AG09309 (cell line): ENCODE measurements at places on chromosomes 12 and 14.

DNA sequence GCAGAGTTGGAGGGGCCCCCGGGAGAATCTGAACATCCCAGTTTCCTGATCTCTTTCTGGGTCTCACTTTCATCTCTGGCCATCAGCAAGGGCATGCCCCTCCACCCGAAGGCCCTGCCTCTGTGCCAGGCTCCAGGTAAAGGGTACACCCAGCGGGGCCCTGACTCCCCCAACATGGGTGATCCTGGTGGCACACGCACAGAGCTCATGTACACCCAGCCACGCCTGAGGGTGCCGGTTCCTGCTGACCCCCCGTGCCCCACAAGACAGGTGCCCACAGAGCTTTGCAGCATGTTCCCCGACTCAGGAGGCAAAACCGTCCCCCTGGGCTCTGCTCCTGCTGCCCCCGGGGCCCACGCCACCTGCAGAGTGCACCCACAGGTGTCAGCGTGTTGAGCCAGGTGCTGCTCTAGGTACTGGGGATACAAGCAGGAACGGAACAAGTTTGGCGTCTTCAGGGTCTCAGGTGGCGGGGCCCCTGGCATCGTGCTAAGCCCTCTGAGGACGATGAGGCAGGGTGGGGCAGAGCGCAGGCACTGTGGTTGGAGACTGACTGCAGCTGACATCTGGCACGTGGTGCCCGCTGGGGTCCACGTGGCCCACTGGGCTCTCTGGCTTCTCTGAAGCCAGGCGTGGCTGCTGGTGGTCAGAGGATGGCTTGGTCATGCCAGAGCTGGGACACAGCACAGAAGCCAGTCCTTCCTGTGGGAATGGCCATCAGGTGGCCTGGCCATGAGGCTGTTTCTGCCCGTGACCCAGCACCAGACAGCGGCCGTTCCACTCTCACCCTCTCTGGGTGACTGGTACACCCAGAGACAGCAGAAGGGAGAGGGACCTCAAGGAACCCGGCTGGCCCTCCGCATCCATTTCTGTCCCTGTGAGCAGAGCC, 13.8 kb downstream of the BAG5 start:
- DNase-seq = no peak

GRCh38 chr12:14803830-14804160, 325 bp downstream of the C12orf60 start:
- DNase-seq = no peak

GRCh38 chr12:41950455-41950854, 194.2 kb downstream of the GXYLT1 start:
- DNase-seq = no peak

- no peak for DNase-seq
Measured at GRCh38 chr12:112970391-112970790, 7.9 kb upstream of the OAS2 start.

- DNase-seq = no peak
Measured at GRCh38 chr14:105517096-105517495, 9.3 kb upstream of the TMEM121 start.

- DNase-seq = no peak
Measured at GRCh38 chr14:74649673-74650072, 37.6 kb upstream of the LTBP2 start.

DNA sequence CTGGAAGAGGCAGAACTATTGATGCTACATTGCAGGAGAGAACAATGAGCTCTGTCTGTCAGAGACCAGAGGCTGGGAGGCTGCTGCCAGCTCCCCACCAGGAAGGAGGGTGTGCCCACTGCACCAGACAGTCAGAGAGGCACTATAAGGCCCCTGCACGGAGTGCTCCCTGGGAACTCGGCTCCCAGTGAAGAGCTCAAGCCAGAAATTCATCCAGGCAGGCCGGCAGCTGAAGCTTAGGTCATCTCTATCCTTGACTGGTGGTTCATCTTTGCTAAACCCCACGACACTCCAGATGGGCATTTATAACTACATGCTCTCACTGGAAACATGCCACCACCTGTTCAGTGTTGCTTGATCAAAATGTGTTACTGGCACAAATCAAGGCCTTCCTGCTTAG, 65.1 kb upstream of the GPATCH2L start:
- DNase-seq = no peak

GRCh38 chr14:67457782-67458181, 30.7 kb downstream of the TMEM229B start:
- no peak for DNase-seq

- no peak for DNase-seq
Measured at GRCh38 chr12:110165540-110166159, 41.5 kb downstream of the IFT81 start.

DNA sequence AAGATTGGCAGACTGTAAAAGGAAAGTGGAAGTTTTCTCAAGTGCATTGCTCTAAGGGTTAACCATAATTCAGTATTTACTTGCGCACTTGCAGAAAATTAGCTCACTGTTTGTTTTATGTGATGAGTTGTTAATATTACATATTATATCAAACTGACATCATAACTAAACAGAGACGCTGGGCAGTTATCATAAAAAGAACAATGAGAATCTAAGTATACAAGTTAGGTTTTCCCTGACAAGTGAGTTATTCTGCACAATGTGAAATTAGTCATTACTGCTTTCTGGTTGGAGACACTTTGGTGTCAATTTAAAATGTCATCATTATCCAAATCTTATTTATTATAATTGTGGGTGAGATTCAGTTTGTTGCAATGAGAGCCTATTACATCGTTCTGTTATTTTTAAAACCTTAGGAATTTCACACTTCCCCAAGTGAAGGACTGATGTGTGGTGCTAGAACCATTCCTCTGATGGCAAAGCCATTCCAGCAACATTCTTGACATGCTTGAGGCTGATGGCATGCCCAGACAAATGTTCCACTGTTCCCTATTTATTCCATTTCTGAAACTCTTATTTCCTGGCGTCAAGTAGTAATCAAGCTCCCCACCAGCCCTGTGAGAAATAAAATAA, 90.1 kb upstream of the FLRT2 start:
- DNase-seq = peak; percentile 18

GRCh38 chr14:91269076-91269991, 24.8 kb upstream of the GPR68 start:
- no peak for DNase-seq

DNA sequence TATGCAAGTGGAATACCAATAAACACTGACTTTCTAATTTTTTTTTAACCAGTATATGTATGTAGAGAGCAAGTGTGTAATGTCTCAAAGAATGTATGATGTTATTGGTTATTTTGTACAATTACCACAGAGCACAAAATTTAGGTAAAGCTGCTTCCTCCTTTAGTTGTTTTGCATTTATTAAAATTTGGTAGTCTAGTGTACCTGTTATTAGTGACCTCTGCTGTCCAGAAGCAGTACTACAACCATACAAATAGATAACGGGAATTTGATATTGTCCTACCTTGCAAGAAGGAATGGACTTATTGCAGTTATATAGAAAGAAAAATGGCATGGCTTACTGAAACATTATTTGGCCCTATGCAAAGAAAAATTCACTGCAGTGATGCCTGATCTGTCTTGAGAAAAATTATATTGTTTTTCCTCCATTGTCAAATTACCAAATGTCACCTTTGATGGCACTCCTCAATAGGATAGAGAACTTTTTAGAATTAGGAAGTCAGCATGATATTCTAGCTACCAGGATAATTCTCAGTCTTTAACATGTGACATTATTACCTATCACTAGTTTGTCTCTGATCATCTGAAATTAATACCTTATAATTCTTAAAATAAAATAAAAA, 153.9 kb upstream of the RMST start:
- peak; percentile 37 for DNase-seq

GRCh38 chr12:96121271-96121711, 72.9 kb upstream of the ELK3 start:
- DNase-seq = no peak

DNA sequence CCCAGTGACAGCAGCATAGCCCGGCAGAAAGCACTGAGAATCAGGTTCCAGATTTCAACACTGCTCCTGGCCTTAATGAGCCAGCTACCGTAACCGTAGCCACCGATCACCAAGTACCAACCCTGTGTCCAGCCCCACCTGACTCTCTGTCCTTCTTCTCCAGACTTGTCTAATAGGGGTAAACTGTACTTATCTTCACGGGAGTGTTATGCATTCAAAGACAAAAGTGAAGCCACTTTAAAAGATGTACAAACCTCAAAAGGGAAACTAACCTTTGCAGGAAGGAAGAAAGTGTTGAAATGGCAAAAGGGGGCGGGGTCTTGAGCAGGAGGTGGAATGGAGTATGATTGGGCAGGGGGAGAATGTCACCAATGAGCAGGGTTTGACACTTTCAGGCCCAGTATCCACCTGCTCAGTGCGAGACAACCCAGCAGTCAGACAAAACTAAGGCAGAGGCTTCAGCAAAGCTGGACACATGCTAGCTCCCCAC, 226.1 kb downstream of the CHST11 start:
- DNase-seq = no peak

DNA sequence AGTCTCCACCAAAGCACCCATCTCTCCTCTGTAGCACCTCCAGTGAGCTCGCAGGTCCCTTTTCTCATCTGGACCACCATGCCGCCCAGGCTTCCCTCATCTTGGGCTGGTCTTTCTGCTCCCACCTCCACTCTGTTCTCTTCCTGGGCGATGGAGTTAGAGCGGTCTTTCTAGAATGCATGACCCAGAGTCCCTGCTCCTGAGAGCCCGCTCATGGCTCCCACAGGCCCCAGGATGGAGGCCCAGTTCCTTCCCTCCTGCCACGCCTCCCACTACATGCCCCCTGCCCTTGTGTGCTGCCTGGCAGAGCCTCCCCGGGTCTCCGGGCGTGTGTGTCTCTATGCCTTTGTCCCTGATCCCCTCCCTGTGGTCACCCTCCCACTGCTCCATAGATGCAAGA, 100.7 kb upstream of the RTL1 start:
- no peak for DNase-seq

DNA sequence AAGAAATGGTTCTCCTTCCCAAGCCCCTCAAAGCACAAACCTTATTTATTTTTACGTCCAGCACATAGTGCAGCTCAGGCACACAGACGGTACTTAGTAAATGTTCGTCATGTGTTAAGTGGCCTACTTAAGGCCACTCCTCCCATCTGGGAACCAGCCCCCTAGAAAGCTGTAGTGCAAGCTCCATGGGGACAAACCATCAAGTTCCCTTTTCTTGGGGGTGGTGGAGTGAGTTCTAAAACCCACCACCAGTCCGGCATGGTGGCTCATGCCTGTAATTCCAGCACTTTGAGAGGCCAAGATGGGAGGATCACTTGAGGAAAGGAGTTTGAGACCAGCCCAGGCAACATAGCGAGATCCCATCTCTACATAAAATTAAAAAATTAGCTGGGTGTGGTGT, 49.4 kb downstream of the PITPNM2 start:
- DNase-seq = no peak

DNA sequence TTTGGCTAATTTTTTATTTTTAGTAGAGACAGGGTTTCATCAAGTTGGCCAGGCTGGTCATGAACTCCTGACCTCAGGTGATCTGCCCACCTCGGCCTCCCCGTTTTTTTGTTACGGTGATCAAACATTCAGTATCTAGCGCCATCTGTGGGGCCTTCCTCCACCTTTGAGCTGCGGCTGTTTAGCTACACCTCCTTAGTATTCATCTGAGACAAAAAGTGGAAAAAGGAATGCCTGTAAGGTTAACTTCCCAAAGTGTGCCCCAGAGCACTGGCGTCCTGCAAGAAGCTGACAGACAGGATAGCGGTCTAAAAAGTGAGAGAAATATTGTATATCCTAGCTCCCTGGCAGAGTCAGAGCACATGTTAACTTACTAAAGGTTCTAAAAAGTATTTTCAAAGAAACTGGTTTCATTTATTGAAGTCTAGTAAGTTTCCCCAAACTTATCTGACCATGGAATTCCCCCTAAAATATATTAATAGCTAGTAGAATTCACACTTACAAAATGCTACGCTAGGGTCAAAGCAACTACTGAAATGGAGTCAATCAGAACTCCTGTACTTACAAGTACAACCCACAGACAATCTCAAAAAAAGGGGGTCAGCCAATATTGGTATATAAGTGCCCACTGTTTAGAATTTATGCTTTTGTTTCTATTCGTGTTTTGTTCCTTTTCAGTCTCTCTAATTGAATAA, 59.1 kb downstream of the DUSP16 start:
- no peak for DNase-seq

GRCh38 chr12:26275313-26276131, 80.1 kb downstream of the SSPN start:
- DNase-seq = no peak

DNA sequence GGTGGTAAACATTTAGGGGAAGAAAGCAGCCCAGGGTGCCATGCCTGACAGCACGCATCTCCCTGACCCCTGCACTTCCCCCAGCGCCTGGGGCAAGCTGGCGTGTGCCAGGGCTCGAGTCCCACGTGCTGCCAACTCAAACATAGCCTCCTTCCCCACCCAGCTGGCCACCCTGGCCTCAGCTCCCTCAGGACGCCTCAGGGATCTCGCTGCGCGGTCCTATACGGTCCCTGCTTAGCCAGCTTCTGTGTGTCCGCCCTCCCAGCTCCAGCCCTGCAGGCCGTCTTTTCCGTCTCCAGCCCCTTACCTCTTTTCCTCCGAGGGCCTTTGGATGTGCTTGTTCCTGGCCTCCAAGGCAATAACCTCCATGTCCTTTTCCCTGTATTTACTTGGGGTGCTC, 71.0 kb downstream of the TESC start:
- no peak for DNase-seq
